ENCODE measurements at places on chromosomes 4 and X.
A peak's percentile ranks its signal among the peaks of the same experiment; 100 is the strongest.

- DNase-seq: no peak
Measured at GRCh38 chrX:136115904-136116297, 31.4 kb upstream of the FHL1 start.

GRCh38 chrX:151359931-151360871 lies 36.8 kb upstream of the VMA21 start:
- peak; percentile 20 for DNase-seq

- no peak for DNase-seq
Measured at GRCh38 chr4:55214172-55214571, 88.8 kb upstream of the KDR start.

DNA sequence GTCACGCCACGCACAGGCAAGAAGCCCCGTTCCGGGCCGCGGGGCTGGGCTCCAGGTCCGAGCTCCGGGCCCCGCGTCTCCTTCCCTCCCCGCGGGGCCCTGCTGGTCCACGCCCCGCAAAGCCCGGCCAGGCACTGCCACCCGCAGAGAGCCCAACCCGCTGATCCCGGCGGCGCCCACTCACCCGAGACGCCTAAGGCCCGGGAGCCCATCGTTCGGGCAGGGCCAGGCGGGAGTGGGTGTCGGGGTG lies 870 bp downstream of the PDZD4 start:
- DNase-seq: no peak

DNA sequence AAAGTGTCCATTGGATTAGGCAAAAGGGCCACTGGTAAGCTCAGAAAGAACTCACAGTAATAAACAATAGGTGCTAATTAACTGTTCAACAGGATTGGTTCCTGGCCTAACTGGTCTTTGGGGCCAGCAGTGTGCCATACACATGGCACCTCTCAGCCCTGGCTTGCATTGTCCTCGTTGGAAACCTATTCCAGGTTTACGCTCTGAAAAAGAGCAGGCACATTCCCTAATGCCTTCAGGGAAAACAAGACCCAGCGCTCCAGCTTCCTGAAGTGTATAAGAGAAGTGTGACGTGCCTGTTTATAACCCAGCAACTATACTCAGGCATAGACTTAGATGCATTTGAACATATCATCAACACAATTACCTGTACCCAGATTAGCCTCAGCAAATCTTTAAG lies 51.9 kb upstream of the RBM47 start:
- DNase-seq: no peak

DNA sequence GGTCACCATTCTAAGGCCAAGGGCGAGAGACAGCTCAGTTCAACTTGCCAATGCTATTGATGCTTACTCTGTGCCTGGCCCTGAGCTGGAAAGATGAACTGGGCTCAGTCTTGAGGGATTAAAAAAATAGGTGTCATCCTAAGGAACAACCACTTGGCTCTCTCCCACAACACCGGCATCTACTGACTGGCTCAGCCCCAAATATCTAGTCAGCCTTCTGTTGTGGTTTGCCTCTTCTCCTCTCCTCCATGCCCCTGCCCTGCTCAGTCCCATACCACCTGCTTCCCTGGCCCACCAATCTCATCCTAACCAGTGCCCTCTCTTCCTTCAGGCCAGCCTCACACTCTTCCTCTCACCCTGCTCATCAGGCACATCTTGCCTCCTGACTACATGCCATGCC lies 29.6 kb downstream of the KDM5C start:
- no peak for DNase-seq

DNA sequence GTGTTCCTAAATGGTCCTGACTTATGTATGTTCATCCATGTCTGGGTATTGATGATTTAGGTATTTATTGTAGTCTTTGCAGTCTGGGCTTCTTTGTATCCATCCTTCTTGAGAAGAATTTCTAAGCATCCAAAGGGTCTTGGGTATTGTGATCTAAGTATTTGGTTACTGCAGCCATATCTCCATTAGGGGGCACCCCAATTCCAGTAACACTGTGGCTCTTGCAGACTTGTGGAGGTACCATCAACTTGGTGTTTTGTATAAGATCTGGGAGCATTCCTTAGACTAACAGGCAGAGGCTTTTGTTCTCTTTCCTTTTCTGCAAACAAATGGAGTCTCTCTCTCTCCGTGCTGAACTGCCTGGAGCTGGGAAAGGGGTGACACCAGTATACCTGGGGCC lies 113.7 kb upstream of the NEXMIF start:
- no peak for DNase-seq

DNA sequence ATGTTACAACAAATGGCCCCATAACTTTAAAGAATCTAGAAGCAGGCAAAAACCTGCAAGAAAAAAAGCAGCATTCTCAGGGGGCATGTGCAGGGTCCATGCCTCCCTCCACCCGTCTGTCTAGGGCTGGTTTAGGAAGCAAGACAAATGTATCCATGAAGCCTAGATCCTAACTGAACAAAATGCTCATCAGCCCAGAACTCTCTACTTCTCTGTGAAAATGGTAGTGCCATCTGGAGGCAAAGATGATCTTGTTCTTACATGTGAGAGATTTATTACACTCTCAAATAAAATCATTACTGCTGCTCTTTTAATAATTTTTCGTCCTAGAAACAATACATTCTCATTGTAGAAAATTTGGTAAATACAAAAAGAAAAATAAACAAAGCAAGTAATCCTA lies 26.7 kb downstream of the NR3C2 start:
- DNase-seq: no peak

DNA sequence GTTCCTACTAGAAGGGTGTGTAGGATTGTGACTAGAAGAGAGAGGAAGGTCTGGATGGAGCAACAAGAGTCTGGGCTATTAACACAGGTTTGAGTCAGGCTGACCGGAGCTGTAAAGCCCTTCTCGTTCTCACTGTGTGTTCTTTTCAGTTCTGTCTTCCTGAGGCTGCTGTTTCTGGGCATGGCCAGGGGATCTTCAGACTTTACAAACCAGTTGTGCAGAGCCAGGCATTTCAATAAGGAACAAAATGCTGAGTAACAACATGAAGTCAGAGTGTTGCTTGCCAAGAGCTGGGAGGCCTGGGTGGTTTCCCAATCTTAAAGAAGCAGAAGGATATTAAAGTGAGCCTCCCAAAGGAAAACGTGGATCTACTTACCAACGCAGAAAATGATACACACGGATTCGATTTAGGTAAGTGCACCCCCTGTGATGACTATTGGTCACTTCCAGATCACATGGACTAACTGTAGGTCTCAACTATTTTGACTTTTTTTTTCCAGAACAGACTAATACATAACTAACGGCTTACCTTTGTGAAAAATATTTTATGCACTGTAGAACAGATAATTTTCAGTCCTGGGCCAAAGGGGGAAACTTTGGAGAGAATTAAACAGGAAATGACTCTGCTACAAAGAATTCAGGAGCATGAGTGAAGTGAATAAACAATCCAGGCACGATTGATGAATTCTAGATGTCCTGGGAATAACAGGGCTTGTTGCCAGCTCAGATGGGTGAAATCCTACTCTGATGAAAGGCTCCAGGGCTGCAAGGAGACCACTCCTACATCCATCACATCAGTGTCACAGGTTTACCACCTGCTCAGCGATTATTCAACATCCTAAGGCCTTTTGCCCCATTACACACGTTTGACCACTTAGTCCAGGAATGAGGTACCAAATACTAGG lies 94.5 kb downstream of the ANXA3 start:
- no peak for DNase-seq

DNA sequence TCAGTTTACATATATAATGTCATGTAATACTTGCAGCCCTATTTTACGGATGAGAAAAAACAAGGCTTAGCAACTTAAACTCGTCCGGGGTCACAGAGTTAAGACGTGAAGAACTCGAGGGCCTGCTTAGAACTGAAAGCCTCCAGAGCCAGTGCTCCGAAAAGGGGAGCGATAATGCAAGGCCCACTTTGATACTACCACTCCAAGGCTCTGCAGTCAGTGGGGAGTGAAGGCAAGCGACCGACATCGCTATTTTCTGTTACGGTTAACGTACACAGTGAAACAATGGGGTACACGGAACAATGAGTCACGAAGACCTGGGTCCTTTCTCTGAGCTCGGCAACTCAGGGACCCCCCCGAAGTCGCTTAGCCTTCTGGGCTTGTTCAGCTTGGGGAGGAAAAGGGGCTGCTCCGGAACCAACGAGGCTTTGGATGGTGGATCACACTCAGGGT lies 965 bp downstream of the PPA2 start:
- no peak for DNase-seq

GRCh38 chr4:169506903-169507302 lies 105.5 kb downstream of the NEK1 start:
- DNase-seq: no peak

DNA sequence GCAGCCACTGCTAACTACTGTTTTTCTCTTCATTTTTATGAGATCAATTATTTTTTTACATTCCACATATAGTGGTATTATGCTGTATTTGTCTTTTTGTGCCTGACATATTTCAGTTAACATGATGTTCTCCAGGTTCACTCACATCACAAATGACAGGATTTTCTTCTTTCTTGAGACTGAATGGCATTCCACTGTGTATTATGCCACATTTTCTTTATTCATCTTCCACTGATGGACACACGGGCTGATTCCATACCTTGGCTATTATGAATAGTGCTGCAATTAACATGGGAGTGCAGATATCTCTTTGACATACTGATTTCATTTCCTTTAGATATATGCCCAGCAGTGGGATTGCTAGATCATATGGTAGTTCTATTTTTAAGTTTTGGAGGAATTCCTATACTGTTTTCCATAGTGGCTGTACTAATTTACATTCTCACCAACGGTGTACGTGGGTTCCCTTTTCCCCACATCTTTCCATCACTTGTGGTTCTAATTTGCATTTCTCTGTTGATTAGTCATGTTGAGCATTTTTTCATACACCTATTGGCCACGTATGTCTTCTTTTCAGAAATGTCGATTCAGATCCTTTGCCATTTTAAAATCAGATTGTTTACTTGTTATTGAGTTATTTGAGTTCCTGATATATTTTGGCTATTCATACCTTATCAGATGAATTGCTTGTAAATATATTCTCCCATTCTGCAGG lies 14.9 kb upstream of the ZCCHC4 start:
- DNase-seq: no peak

- DNase-seq: no peak
Measured at GRCh38 chr4:172721659-172722058, 447.0 kb upstream of the GALNT7 start.

- no peak for DNase-seq
Measured at GRCh38 chr4:151434183-151434860, 25.3 kb downstream of the FHIP1A start.

DNA sequence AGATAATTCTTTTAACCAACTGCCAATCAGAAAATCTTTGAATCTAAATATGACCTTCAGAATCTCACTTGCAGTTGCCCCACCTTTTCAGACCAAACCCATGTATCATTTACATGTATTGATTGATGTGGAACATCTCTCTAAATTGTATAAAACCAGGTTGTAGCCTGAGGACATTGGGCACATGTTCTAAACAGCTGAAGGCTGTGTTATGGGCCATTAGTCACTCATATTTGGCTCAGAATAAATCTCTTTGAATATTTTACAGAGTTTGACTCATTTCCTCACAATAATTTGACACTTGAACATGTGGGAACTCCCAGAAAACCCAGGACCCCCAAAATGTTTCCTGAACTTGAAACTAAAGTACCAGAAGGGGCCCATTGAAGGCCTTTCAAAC lies 58.7 kb downstream of the UGT2B10 start:
- DNase-seq: no peak

DNA sequence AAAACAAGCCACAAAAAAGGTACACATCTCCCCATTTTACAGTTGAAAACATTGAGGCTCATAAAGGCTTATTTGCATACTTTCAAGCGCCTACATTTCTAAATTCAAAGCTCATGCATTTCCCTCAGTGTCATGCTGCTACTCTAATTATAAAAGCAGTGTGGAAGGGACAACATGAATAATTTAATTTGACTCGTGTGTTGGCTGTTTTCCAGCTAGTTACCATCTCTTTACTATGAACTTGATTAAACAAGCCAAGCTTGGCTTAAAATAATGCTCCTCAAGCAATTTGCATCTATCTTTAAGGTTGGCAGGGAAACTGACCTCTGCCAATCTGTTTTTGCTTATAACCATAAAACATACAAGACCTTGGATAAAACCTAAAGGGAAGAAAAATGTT lies 252.5 kb upstream of the NEIL3 start:
- DNase-seq: no peak

GRCh38 chr4:113113151-113113550 lies 63.7 kb downstream of the ANK2 start:
- no peak for DNase-seq

DNA sequence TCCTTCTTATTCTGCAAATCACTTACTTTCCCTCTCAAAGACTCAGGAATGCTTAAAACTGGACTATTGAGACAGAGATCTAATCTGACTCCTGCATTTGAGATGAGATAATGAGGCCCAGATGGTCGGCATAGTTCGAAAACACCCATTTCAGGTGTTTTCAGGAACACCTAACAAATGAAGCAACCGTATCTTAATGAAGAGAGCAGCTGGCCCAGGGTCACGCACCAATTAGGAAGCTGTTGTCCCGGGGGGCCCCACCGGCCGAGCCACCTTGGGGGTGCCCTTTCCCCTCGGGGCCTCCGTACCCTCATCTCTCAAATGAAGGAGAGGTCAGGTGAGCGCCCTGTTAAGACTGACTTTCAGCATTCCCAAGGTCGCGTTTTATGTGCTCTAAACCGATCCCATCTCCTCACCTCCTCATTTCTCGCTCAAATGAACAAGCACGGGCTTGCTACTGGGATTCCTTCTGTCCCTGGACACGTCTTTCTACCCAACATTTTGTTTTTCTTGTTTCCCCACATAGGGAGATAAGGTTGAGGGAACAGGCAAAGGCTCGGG lies 824 bp downstream of the LRPAP1 start:
- DNase-seq: no peak

DNA sequence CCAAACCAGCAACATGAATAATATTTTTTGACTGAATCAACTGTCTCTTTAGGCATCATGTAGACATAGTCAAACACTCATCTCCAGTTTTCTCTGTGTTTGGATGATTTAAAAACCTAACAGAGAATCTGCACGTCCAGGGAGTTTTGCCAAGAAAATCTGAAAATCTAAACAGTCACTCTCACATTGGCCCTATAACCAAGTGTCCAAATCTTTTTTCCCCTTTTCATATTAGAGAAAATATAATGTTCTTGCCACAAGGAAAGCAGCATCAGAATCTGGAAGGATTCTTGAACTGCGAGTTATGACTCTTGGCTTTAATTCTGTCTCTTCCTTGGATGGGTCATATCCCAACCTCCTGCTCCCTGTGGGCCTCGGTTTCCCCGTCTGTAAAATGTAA lies 8.8 kb upstream of the CHRDL1 start:
- DNase-seq: no peak

- no peak for DNase-seq
Measured at GRCh38 chr4:155033604-155034003, 174.8 kb upstream of the NPY2R start.

- DNase-seq: no peak
Measured at GRCh38 chr4:124682384-124682783, 30.1 kb downstream of the ANKRD50 start.

- DNase-seq: no peak
Measured at GRCh38 chr4:6307230-6307629, 37.6 kb downstream of the WFS1 start.

Measured in T follicular helper cell (primary cell).